Urinary bladder (tissue), 4 donors: ENCODE measurements at places on chromosomes 5 and 9. TPM values are rescaled to one million over a fixed set of nuclear protein-coding genes. Genes with fewer than 3 reads are reported as not detected.
A peak's percentile ranks its signal among the peaks of the same experiment; 100 is the strongest.

Gene FRRS1L
- 7.8 TPM for total RNA-seq

Gene GMCL2
- 0.16 TPM for total RNA-seq

Gene MYO10
- 21.3 TPM for total RNA-seq

Gene MCC
- total RNA-seq: 60.7 TPM

Gene CAMK4
- 30.9 TPM for total RNA-seq

Gene C9orf57
- not detected for total RNA-seq

Gene SCGB3A2
- not detected for total RNA-seq

Gene NMUR2
- not detected for total RNA-seq

Gene RGMB
- 23.1 TPM for total RNA-seq

Gene TBC1D2
- 4.4 TPM for total RNA-seq

- DNase-seq: no peak
These were observed 43.2 kb downstream of the SEMA4D start for GRCh38 chr9:89454498-89455355.

- DNase-seq: no peak
These were observed 3.0 kb upstream of the MCIDAS start for GRCh38 chr5:55230086-55230629.

GRCh38 chr5:94469894-94470329 lies 148.5 kb downstream of the KIAA0825 start:
- peak; percentile 15 for DNase-seq

DNA sequence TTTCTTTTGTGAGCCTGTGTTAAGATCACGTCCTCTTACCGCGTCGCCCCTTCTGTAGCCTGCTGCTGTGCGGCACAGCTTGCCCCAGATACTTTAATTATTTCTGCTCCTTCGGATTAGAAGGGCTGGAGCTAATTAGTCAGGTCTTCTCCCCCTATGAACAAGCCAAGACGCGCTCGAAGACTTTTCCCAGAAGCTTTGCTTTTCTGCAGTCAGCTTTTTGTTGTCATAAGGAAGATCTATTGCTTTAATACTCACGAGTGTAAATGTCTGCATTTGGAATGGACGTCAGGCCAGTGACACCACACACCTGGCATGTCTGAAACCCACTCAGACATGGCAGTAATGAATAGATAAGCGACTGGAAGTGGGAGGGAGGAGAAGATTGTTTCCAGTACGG lies 37.0 kb downstream of the PRUNE2 start:
- no peak for DNase-seq

DNA sequence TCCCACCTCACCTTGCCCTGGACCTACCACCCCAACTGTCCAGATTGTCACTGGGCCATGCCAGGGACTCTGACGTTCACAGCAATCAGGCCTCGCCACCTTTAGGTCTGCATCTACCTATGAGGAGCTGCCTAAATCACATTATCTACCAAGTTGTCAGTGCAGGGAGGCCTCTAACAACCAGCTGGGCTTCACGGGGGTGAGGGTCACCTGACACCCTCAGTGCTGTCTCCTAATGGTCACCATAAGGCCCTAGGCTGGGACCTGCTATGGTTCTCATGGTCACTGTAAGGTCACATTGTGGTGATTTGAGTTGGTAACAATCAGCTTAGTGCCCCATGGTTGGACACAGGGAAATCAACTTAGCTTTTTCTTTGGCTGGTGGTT lies 119.2 kb upstream of the CXCL14 start:
- DNase-seq: no peak

DNA sequence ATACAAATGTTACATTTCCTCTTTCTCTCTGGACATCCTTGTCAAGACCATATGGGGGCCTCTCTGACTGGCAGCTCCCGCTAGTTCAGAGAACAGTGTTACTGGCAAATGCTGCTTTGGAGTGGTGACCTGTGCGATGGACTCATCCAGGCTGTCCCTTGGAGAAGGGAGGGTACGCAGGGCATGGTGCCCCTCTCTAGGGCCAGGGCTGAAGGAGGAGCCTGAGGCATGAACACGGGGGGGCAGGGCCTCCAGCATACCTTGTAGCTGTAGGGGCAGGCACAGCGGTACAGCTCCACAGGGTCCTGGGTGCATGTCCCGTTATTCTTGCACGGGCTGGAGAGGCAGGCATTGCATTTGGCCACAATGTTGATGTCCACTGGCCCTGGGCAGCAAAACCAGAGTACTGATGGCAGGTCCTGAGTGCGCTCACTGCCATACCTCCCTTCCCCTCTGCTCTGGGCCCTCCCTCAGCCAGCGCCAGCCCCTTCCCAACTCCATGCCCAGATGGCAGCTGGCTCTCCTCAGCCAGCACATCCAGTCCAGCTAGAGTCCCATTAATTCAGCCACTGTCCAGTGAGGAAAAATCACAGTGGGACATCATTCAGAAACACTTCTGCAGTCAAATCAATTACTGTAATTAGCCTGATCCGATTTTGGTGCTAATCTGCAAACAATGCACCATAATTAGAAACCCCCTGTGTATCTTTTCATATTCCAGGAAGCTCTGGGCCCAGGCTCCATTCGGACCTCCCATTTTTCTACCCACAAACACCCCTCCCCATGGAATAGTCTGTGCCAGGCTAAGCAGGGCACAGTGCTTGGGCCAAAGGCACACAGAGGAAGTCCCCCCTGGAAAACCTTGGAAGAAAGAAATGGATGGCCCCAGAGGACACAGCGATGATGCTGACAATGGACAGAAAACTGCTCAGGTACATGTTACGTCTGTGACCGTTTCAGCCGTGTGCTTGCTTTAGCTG lies 128.8 kb upstream of the PANK3 start:
- no peak for DNase-seq

- DNase-seq: no peak
These were observed 63.3 kb downstream of the PRRC1 start for GRCh38 chr5:127580731-127581130.

DNA sequence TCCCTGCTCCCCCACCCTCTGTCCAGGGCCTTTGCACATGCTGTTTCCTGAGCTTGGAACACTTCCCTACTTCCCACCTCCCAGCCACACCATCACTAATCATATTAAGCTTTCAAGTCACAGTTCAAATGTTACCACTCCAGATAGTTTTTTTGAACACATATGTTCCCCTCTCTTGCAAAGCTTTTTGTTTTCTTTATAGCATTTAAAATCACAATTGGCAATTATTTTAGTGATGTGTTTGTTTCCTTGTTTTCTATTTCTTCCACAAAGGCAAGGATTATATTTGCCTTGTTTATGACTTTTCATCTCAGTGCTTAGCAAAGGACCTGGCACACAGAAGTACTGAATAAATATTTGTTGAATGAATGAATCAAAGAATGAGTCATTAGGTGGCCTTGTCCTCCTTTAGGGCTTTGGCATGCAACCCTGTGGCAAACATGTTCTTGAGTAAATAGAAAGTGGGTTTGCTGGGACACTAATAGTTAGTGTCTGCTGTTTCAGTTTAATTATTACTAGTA lies 386.8 kb downstream of the FGF10 start:
- DNase-seq: no peak

DNA sequence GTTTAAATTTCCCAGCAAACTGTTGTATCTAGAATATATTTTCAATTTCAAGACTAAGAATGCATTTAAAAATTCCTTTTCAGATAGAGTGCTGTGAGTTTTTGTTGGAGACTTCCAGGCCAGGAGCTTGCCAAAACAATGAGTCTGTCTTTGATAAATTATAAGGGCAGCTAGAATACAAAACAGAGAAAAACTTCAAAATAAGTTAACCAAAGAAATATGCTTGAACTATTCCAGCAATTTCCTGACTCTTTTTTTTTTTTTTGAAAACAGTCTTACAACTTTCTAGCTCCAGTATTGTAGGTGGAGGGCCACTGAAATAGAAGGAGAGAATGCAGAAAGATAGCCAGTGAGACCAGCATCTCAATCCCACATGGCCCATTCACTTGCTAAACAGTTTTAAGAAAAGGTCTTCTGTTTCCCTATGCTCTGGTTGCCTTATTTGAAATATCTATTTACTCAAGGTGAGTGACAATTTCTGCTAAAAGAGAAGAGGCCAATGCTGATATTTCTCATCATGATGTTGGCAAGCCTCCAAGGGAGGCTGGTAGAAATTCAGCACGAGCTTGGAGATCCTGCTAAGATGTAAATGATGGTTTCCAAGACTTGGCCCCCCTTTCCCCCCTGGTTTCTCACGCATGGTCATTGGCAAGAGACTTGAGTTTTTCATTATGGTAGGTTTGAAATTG lies 103.2 kb downstream of the USP20 start:
- DNase-seq: no peak

GRCh38 chr5:167576126-167576525 lies 715.3 kb upstream of the WWC1 start:
- no peak for DNase-seq

GRCh38 chr5:172583931-172584511 lies 57.0 kb upstream of the NEURL1B start:
- DNase-seq: no peak

DNA sequence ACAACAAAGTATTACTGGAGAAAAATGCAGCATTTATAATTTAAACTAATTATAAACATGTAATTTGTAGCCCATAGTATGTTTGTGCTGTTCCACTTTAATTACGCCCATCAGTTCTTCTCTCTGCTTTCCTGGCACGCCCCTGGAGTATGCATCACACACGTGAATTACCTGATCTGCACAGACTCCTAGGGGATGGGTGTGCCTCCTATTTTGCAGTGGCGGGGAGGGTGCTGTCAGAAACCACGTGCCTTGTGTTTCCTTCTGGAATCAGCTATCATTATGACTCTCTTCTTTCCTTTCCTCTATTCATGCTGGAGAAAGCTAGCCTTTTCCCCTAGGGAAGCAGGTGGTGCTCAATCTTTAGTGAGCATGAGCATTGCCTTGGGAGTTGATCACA lies 43.3 kb downstream of the RPS23 start:
- no peak for DNase-seq

GRCh38 chr5:909086-909485 lies 16.4 kb downstream of the TRIP13 start:
- DNase-seq: no peak

DNA sequence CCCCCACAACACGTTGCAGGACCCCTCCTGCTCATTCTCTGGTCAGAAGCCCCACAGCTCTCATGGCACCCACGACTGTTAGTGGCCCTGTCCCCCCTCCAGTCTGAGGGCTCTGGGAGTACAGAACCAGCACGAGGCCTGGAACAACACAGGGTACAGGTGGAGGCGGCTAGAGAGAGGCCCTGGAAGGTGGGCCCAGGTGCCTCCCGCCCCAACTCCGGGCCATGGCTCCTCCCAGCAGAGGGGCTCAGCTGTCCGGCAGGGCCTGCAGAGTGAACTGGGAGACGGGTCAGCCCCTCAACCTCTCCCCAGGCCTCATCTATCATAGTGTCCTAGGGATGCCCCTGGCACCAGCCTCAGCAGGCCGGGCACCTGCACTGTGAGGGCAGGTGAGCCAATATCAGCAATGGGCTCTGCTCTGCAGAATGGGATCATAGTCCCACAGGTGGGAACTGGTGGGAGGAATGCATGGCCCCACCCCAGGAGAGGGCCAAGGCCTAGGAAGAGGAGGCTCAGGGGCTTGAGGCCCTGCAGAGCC lies 58.6 kb downstream of the BARX1 start:
- no peak for DNase-seq

DNA sequence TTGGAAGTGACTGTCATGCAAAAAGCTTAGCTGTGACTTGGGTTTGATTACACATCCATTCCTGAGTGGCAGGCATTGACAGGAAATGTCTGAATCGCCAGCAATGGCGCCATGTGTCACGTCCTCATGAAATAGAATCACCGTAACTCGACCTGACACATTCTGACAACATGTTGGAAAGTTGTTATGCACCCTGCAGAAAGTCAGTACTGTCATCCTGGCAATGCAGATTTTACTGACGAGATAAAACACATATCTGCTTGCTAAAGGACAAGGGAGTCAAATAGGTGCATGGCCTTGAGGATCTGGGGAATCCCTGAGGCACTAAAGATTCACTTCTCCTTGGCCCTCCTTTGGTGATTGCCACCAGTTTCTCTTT lies 344.2 kb downstream of the SPATA31D1 start:
- DNase-seq: no peak

DNA sequence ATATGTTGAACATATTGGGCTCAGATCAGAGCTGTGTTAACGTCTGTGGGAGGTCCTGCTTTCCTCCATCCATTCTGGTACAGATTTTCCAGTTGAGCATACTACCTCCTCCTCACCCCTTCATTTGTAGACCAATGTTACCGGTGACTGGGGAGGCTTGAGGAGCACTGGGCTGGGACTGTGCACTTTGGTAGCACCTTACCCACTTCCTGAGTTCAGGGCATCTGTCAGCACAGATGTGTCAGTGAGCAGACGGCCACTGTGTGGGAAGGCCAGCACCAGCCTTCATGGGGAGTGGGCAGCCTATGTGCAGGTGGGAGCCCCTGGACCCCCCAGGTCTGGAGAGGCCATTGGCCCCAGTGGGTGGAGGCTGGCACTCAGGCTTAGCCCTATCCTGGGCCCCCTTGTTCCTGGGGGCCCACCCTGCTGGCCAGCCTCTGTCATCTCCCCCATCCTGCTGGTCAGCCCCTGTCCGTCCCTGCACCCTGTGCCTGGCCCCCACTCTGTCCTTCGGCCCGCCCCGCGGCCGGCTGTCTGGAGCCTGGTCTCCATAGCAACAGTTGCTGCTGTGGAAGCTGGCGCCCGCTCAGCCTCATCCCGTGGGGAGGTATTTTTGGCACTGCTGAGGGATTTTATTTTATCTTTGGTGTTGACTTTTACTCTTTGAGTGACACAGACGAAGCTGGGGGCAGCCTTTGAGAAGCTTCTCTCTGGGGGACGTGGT lies 21.3 kb downstream of the WNK2 start:
- peak; percentile 49 for DNase-seq

DNA sequence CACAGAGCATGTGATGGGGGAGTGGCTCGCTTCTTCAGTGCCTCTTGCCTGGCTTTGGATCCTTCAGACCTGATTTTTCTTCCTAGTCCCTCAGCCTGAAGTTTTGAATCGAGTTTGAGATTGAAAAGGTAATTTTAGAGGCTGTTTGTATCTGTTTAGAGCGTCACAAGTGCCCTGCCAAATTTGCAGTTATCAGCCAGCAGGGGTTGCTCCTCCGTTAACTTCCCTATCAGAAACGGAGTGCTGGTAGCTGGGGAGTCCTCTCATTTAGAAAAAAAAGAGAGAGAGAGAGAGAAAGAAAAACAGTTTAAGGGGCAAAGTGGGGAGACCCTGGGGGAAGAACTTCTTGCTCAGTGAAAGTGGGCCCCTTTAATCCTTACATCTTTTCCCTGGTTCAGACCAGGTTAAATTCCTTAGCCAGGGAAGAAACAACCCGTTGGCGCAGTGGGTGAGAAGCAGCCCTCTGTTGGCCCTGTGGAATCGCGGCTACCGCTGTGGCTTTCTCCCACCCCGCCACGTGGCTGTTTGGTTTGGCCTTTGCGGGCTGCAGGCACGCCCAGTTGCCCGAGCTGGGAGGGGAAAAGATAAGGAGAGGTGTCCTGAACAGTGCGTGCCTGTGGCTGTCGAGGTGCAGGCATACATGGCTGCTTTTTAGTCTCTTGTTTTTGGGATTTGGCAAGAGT lies 576.7 kb upstream of the ACO1 start:
- no peak for DNase-seq

GRCh38 chr9:127181315-127181580 lies 58.8 kb upstream of the ANGPTL2 start:
- no peak for DNase-seq

- DNase-seq: no peak
These were observed 76.6 kb downstream of the RORB start for GRCh38 chr9:74573640-74574191.
